ENCODE measurements at places on chromosomes 1 and 21. TPM values are rescaled to one million over a fixed set of nuclear protein-coding genes. Genes with fewer than 3 reads are reported as not detected.

Gene RPS6KC1
- 8.7 TPM for total RNA-seq

Gene TMEM54
- total RNA-seq: 1.6 TPM

Gene HES3
- total RNA-seq: not detected

Gene LAD1
- total RNA-seq: not detected

Gene SH3BGR
- total RNA-seq: 3.1 TPM

Gene BRDT
- 0.10 TPM for total RNA-seq

Gene SPATA1
- total RNA-seq: 3.0 TPM

Gene ARHGEF16
- total RNA-seq: 0.46 TPM

Gene AGTRAP
- 9.7 TPM for total RNA-seq

Gene BNIPL
- total RNA-seq: 0.89 TPM

Gene TAS1R1
- not detected for total RNA-seq

Gene GCSAML
- total RNA-seq: 0.16 TPM

Gene LIPI
- total RNA-seq: not detected

Gene TENT5C
- total RNA-seq: 6.6 TPM

Gene RNF187
- 39.5 TPM for total RNA-seq

GRCh38 chr21:45623436-45623835 lies 20.1 kb upstream of the PCBP3 start:
- no peak for DNase-seq

GRCh38 chr1:19370453-19371170 lies 58.5 kb downstream of the SLC66A1 start:
- no peak for DNase-seq

GRCh38 chr1:28035420-28035819 lies 53.0 kb downstream of the EYA3 start:
- DNase-seq: no peak

- DNase-seq: no peak
Measured at GRCh38 chr1:205226868-205227583, 720 bp upstream of the TMCC2 start.

GRCh38 chr1:204177133-204177532 lies 11.0 kb upstream of the REN start:
- no peak for DNase-seq

- no peak for DNase-seq
Measured at GRCh38 chr1:39833121-39833520, 44.5 kb upstream of the BMP8B start.

- DNase-seq: no peak
Measured at GRCh38 chr1:24739241-24739640, 6.0 kb upstream of the CLIC4 start.

DNA sequence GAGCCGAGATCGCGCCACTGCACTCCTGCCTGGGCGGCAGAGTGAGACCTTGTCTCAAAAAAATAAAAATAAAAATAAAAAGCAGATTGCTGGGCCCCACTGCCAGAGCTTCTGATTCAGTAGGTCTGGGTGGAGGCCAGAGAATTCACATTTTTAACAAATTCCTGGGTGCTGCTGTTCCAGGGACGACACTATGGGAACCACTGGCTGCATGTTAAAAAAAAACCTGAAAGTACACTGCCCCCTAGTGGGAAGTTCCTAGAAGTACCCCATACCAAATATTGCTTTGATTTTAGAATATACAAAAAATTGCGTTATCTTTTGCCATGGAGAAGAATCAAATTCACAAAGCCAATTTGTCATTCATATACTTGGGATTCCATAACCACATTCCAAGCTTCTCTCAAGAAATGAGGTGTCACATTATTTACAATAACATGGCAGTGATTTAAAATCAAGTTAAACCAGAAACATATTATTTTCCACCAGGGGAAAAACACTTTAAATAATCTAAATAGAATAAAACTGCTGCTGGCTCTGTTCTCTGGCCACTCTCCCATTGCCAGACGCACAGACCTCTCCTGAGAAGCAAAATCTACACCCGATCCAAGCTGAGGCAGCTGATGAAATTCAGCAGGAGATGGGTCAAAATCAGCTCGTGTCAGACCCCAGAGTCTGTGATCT lies 27.4 kb downstream of the SYF2 start:
- DNase-seq: no peak

- DNase-seq: no peak
Measured at GRCh38 chr1:82919837-82920236, 1079.1 kb downstream of the TTLL7 start.

DNA sequence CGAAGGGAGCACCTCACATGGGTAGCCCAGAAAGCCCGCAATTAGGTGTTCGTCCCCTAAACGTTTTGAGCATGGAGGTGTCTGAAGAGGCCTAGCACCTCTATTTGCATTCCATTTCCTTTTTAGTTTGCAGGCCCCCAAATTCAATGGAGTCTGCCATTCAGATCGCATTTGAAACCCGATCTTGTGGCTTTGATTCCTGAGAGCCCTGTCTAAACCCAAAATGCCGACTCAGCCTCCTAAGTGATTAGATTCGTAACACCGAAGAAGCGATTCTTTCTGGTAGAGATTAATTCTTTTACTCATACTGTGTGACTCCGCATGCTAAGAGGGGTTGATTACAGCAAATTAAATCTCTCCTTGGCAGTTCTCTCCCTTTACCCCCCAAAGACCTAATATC lies 415.2 kb upstream of the KAZN start:
- no peak for DNase-seq

GRCh38 chr1:55669293-55669692 lies 454.1 kb upstream of the USP24 start:
- DNase-seq: no peak

DNA sequence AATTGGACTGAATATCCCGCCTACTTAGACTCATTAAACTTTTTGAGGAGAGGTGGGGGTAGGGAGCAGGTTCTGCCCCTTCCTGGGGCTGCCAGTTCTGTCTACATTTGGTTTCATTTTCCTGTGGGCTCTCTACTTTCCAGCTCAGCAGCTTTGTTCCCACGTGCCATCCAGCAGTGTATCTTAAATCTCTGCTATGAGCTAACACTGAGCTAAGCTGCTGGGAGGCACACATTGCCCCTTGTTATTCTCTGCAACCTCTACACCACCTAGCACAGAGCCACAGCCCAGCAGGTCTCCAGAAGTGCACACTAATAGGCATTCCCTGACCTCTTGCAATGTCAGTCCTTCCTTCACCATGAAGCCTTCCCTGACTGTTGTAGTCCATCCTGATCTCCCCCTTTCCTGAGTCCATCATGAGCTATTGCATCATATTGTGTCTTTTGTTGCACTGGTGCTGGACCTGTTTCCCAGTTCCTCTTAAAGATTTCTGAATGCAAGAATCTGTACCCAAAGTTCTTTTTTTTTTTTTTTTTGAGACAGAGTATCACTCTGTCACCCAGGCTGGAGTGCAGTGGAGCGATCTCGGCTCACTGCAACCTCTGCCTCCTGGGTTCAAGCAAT lies 28.7 kb upstream of the NRDC start:
- no peak for DNase-seq

- no peak for DNase-seq
Measured at GRCh38 chr1:156909671-156910070, 10.8 kb upstream of the LRRC71 start.

DNA sequence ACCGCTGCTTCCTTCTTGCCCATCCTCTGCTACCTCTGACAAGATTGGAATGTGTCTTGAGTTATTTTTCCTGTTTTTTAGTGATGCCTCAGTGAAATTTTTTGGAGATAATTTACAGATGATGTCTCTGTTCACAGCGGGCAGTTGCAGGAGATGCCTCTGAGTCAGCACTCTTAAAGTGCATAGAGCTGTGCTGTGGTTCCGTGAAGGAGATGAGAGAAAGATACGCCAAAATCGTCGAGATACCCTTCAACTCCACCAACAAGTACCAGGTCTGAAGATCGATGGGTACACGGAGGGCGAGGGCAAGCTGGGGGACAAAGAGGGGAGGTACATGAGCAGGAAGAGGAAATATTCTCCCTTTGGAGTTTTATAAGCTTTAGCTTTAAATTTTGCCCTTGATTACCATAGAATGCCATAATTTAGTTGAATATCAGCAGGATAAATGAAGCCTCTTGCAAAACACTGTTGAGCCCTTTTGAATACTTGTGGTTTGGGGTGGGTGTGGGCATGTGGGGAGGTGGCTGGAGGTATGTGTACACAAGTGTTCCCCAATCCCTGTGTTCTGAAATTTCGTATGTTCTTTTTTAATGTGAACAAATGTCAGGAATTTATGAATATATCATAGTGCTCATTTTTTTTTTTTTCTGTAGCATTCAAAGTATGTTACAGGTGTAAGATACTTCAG lies 19.8 kb downstream of the ATP1A1 start:
- DNase-seq: no peak

DNA sequence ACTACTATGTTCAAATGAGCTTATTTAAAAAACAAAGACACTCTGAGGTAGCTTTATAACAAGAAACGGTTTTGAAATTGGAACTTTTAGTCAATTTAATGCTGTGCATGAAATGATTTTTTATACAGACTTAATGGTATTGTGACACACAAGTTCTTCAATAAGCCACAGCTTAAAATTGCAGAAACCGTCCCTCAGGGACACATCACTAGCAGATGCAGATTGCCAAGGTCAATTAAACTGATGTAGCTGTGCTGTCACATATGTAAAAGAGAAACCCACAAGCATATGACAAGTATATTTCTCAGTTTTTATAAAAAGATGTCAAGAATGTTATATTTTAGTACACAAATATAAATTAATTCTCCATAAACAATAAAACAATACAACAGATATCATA lies 366.9 kb downstream of the DPYD start:
- no peak for DNase-seq

DNA sequence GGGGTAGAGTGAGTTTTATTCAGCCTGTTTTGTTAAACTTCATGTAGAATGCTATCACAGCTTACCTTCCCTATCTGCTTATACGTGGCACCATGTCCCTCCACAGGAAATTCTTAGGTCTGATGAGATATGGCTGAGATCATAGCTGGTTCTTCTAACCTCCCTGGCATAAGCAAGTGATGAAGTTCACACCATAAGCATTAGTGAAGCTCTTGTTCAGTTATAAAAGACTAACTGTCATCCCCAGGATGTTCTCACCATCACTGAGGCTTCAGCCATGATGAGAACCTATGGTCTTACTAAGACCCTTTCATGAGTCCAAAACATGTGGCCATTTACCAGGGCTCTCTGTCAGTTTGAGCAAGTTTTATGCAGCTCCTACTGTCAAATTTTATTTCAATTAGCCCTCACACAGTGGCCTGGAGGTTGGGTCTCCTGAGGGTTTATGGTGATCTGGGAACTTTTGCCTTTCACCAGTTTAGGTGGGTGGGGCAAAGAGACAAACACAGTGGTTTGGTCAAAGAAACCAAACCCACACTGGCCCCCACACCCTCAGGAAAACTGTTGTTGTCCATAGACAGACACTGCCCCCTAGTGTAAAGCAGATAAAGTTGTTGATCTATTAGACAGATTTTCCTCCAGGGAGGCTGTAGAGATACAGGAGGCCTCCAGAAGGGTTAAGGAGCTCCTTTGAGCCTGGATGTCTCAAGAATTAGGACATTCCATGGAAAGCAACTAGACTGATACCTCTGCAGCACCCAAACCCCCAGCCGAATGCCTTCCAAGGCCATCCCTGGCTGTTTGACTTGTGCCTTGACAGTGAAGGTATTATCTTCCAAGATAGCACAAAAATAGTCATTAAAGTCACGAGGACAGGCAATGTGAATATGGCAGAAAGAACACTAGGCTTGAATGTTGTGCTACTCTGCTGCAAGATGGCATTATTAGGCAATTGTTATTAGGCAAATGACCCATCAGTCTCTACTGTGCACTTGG lies 5.0 kb downstream of the SLC22A15 start:
- no peak for DNase-seq

DNA sequence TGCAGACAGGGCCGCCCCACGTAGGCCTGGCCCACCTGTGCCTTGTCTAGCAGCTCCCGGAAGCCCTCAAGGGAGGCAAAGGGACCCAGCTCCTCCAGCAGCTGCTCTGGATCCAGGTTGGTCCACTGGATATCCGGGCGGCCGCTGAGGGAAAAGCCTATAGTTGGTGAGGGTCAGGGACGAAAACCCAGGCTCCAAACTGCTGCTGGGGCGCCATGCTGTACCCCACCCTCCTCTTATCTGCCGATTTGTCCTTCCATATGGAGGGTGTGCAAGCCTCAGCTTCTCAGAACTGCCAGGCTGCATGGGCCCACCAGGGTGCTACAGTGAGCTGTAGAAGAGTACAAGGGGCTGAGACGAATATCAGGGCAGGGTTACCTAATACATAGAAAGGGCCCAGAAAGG lies 12.2 kb downstream of the PTCH2 start:
- DNase-seq: no peak

- DNase-seq: no peak
Measured at GRCh38 chr1:228074954-228075730, 7.4 kb upstream of the ARF1 start.

GRCh38 chr1:114510274-114511031 lies 550 bp downstream of the TRIM33 start:
- DNase-seq: peak; percentile 67

DNA sequence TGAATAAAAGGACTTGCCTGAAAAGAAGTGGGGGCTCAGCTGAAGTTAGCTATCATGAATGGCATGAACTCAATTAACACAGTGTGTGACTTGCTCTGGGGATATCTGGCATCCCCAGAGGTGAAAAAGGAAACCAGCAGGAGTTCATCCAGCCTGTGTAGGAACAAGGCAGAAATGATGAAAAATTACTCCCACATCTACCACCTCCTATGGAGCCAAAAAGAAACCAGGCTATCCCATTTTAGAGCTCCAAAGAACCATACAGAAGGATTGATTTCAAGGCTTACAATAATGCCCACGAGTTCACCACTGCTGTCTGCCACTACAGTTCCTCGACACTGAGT lies 25.3 kb downstream of the TP53BP2 start:
- DNase-seq: no peak

- DNase-seq: no peak
Measured at GRCh38 chr1:55380355-55380970, 165.3 kb upstream of the USP24 start.

- DNase-seq: no peak
Measured at GRCh38 chr1:34538481-34538880, 216.4 kb upstream of the GJB5 start.

DNA sequence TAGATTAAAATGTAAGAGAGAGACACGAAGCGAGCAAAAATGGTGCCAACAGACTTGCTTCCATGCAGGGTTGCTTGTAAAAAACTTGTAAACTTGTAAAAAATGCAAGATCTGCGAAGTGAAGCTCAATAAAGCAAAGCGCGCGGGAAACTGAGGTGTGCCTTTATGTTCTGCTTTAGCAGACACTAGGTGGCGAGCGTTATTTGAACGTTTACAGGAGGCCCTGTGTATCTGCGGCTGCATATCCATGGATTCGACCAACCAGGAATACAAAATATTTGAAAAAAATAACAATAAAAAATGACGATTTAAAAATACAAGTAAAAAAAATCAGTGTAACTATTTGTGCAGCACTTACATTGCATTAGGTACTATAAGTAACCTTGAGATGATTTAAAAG lies 1.5 kb downstream of the UBE2G2 start:
- no peak for DNase-seq

GRCh38 chr1:64361974-64362373 lies 108.0 kb upstream of the CACHD1 start:
- DNase-seq: no peak

GRCh38 chr1:53765657-53766056 lies 26.7 kb upstream of the GLIS1 start:
- no peak for DNase-seq
